Activated naive CD4-positive, alpha-beta T cell treated with Interleukin-2 at 50 U/mL for 16 hours (primary cell): ENCODE measurements at places on chromosomes 6 and 20.

DNA sequence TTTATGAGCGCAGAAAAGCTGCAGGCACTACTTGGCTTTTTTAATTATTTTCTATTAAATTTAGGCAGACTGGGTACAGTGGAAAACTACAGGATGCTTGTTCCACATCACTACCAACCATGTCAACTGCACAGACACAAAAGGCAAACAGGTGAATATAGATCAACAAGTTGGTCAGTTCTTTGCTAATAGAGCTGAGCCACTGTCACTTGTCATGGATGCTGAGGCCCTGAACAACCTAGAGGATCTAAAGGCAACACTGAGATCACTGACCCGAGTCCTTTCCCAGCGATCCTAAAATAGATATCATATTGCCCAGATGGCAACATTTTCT lies 34.5 kb upstream of the FAM83C start:
- no peak for DNase-seq

DNA sequence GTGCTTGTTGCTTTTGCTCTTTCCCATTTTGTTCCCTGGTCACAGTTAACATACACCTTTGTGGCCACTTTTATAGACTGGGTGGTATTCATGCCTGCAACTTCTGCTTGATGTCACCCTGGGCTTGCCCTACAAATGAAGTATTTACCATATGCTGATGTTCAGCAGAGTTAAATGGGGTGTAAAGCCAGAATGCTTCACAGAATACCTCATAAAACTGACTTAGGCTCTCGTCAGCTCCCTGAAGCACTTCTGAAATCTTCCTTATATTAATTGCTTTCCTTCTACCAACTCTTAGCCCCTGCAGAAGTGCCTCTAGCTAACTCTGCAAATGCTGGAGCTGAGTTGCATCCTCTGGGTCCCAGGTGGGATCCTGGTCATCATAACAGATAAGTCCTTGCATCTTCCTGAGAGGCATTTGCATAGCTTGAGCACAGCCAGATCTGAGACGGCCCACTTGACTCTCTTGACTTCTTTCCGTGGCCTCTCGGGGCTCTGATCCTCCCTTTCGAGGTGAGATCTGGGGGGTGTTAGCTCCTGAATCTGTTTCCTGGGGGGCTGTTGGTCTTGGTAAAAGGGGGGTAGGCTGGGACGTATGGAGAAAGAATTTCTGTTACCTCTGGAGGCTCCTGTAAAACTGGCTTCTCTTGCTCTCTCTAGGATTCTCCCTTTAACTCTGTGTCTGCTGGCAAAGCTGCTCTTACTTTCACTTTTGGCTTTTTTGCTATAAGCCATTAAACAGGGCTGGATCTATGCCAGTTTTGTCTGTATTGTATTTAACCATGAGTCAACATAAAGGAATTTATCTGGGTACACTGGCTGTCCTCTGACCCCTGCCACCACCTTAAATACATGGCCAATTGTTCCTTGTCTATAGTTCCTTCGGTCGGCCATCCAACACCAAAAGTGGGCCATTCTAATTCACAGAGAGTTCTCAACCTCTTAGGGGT lies 223.0 kb upstream of the SYNCRIP start:
- no peak for DNase-seq

DNA sequence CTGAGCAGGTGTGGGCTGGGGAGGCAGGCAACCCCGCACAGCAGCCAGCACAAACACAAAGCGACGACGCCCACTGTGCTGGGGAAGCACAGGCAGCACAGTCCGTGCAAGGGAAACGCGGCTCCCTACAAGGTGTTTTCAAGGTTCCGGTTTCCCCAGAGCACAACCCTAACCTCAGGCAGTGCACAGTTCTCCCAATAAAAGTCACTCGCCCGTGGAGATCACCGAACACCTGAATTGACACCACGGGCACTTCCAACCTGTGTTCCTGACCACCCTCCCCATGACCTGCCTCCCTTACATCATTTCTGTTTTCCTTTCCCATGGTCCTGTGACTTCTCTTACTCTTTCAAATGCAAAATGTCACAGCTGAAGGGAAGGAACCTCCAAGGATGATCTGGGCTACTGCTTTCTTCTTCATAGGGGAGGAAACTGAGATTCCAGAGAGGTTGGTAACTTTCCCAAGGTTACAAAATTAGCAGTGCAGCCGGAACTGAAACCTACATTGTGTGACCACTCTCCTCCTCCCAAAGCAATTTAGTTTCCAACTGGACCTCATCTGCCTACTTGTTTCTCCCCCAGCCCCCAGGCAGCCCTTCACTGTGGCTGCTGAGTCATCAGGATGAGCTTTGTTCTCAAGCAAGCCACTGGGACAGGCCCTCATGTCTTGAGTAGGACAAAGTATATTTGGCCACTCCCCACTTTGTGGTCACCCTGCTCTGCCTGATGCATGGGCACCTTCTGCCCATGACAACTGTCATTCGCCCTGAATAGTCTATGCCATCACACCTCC lies 125.3 kb downstream of the ATXN1 start:
- DNase-seq = no peak

DNA sequence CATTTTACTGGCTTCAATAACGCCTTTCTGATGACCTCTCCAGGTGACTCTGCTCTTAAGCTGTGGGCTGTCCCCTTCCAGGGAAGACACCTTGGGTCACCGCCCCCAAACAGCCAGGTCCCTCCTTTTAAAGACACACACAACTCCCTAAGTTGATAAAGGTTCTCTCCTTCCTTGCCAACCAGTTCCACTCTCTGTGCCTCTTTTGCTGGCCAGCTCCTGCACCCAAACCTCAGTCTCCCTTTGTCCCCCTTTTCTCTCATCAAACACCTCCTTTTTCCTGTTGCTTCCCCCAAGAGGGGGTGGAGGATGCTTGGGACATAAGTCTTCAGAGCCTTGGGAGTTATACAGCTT lies 1.0 kb downstream of the NCOA6 start:
- DNase-seq = peak; percentile 82

- DNase-seq = no peak
Observed at GRCh38 chr6:15690510-15690909, 27.7 kb upstream of the DTNBP1 start.

GRCh38 chr20:31981784-31982183 lies 13.8 kb downstream of the XKR7 start:
- no peak for DNase-seq
